ENCODE measurements at places on chromosomes 12 and 14.

DNA sequence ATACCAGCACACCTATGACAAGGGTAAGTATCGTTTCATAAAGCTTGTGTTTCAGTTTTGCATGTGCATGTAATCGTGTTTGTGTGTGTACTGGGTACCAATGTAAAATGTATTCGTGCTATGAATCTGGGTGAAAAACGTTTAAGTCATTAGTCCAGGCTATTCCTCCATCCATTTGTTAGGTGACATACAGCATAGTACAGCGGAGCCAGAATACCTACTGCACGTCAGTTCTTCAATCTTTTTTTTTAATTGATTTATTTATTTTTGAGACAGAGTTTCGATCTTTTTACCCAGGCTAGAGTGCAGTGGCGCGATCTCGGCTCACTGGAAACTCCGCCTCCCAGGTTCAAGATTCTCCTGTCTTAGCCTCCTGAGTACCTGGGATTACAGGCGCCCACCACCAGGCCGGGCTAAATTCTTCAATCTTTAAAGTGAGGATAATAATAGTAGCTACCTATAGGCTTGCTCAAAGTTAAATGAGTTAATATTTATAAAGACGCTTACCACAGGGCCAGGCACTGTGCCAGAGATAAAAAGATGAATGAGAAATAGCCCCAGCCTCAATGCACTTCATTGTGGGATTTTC, 661 bp upstream of the RPS26 start:
- no peak for DNase-seq

- no peak for DNase-seq
These were observed 110.0 kb upstream of the AMIGO2 start for GRCh38 chr12:47189728-47190127.

DNA sequence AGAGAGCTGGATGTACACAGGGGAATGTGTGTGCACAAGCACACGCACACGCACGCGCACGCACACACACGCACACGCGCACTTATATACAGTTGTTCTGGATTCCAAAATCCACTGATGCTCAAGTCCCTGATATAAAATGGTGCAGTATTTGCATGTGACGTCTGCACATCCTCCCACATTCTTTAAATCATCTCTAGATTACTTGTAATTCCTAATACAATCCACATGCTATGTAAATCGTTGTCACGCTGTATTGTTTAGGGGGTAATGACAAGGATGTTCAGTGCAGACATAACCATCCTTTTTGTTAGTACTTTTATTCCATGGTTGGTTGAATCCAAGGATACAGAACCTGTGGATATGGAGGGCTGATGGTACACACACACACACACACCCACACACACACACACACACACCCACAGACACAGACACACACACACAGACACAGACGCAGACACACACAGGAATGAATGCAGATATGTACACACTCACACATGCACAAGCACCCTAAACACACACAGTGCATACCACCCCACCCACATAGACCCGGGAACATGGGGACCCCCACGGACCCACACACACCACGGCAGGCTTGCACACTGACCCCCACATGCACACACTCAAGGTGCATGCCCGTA, 188.5 kb upstream of the PRMT8 start:
- no peak for DNase-seq

GRCh38 chr12:71158361-71158882, 623 bp upstream of the TSPAN8 start:
- DNase-seq = no peak

GRCh38 chr12:54296393-54297099, 4.3 kb downstream of the NFE2 start:
- peak; percentile 23 for DNase-seq

GRCh38 chr12:74241341-74241740, 296.3 kb upstream of the ATXN7L3B start:
- no peak for DNase-seq

GRCh38 chr12:124548854-124549378, 18.5 kb downstream of the NCOR2 start:
- no peak for DNase-seq
